ENCODE measurements at places on chromosomes 13 and 19.

DNA sequence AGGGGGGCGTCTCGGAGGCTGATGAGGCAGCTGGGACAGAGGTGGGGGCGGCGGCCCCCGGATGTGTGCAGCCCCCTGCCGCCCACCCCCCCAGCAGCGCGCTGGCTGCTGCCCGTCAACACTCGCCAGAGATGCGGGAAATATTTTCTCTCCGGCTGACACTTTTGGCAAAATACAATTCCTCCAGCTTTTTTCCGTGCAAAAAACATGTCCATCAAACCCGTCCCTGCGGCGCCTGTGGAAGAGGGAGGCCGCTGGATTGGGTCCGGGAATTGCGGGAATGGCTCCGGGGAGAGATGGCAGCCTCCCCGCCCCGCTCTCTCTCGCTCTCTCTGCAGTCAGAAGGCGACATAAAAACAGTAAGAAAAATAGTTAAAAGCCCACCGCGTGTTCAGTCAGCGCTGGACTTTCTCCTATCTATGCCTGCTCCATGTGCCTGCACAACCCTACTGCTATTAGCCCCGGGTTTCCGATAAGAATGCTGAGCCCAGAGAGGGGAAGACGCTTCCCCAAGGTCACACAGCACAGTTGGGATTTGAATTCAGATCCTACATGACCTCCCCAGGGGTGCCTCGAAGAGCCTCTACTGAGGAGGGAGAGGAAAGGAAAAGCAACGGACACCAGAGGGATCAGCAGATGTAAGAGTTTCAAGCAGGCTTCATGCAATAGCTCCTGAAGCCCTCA is 23.2 kb downstream of the ZNRF4 start:
- no peak for DNase-seq

GRCh38 chr13:44388427-44389059 is 14.9 kb downstream of the SERP2 start:
- DNase-seq, result no peak

DNA sequence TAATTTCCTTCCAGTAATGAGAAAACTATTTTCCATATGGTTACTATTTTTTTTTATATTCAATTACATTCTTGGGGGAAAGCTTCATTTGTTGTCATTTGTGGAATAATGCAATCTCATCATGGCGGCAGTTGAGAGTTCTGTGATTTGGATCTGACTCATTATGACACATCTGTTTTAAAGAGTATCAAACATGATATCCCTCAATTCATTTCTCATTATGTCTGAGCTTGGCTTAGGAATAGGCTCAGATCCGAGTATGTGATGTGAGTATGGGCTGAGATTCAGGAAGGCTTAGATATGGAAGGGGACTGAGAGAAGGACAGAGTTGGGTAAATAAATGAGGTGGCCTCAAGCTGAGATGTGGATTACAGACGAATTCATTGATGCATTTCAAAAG is 64.4 kb downstream of the POSTN start:
- peak; percentile 79 for DNase-seq

DNA sequence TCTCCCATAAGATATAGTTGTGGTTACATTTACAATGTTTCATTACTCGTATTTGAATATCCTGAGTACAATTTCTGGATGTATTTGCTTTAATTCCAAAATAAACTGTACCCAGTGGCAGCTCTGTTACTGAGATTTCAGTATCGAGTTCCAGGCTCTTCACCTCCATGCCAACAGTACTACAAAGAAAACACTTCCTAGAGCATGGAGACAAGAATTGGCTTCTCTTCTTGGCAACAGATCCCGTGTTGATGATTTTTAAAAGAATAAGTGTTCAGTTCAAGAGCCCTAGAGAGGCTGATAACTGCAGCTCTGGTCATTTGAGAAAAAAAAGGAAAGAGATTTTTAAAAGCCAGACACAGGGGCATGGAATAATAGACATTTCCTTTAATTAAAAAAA is 302.8 kb downstream of the EFNB2 start:
- DNase-seq, result no peak

GRCh38 chr19:53877361-53877766 is 4.6 kb upstream of the PRKCG start:
- DNase-seq, result peak; percentile 32

GRCh38 chr13:21287331-21287907 is 111.0 kb downstream of the MRPL57 start:
- no peak for DNase-seq

- DNase-seq, result peak; percentile 51
Measured at GRCh38 chr19:18776288-18776594, 14.9 kb downstream of the COMP start.

DNA sequence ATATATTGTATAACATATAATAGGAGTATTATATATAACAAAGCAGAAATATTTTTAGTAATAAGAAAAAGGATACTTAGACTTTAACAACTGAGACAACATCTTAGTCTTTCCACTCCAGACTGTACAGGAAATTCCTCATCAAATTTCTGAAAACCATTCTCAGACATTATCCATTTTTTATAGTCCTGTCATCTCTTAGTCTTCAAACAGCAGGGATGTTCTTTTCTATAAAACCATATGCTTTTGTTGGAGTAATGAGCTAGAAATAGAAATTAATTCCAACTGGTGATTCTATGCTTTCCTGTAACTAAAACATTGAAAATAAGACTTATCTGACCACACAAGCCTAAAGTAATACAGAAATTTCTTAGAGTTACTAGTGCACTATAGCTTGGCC is 82.2 kb upstream of the CSNK1A1L start:
- DNase-seq, result peak; percentile 72

GRCh38 chr13:49374585-49375290 is 69.1 kb downstream of the CAB39L start:
- peak; percentile 49 for DNase-seq

GRCh38 chr19:51660975-51661600 is 14.5 kb upstream of the SIGLEC14 start:
- DNase-seq, result peak; percentile 73

DNA sequence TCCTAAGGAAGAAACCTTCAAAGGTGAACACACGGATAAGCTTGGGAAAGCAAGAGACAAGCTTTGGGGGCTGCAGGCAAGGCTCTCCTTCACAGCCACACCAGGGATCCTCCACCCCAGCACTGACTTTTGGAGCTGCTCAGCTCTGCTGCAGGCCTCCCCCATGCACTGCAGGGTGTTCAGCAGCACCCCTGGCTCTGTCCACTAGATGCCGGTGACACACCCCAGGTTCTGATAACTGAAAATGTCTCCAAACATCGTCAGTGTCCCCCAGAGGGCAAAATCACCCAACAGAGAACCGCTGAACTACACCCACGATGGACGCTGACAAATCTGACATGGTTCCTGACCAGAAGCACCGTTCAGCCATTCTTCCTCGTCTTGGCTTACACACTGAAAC is 90.5 kb downstream of the STK24 start:
- DNase-seq, result no peak

- peak; percentile 14 for DNase-seq
Measured at GRCh38 chr13:43196750-43197370, 173.5 kb downstream of the DNAJC15 start.

DNA sequence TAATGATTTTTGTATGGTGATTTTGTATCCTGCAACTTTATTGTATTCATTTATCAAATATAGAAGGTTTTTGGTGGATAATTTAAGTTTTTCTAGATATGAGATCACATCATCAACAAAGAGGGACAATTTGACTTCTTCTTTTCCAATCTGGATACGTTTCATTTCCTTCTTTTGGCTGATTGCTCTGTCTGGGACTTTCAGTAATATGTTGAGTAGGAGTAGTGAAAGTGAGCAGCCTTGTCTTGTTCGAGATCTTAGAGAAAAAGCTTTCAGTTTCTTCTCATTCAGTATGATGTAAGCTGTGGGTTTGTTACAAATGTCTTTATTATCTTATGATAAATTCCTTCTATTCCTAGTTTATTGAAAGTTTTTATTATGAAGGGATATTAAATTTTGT is 352.0 kb upstream of the DACH1 start:
- no peak for DNase-seq

GRCh38 chr13:113117335-113117872 is 5.2 kb upstream of the F10 start:
- peak; percentile 9 for DNase-seq

DNA sequence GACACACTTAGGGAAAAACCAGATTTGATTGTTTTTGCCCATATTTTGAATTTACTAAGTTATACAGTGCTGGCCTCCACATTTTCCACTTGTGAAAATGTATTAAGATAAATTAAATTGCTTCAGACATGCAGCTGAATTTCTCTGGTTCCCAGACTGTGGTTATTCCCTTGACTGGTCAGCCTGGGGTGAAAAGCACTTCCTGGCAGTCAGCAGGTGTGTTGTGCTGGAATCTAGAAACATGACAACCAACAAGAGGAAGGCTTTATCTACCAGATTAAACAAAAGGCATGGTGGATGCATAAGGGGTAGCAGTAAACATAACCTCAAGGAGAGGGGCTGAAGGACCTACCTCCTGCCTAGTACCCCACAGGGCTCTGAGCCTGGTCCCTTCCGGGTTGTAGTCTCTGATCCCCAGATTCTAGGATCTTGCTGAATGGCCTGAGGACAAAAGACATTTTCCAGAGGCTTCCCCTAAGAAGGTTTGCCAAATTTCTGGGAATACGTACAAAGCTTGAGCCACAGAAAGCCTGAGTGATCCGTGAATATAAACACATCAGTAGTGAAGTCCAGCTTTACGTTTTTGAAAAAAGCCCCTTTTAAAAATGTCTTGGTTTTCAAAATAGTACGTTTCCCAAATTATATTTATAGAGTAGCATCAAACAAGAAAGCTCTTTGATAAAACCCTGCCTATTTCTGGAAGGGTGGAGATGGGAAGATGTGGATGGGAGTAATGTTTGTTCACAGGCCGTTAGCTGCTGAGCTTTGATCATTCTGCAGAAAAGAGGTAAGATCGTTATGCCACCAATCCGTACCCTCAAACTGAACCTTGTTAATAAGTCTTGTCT is 133.4 kb downstream of the LACC1 start:
- no peak for DNase-seq

DNA sequence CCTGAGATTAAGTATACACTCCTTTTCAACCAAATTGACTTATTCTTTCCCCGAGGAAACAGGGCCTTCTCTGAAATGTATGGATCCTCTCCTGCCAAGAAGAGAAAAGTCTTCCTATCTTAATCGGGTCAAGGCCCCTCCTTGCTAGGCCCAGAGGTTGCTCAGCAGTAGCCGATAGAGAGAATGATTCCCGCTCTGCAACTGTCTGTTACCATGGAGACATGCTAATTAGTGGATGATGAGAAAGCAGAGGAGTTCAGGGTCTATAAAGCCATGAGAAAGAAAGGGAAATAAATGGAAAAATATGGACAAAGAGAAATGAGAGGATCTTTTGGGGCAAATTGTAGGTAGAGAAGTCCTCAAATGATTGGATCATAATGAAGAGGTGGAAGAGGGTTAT is 103.5 kb downstream of the POU4F1 start:
- DNase-seq, result no peak

DNA sequence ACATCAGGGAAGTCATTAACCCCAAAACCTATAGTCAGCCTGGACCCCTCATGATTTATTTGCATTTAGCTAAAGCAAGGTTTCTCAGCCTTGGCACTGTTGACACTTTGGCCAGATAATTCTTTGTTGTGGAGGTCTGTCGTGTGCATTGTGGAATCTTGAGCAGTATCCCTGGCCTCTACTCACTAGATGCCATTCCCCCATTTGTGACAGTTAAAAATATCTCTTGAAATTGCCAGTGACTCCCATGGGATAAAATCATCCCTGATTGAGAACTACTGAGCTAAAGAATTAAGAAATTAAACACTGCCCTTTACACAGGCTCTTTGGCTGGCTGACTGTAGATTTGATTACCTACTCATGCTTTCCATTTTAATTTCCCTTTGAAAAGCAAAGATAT is 102.7 kb downstream of the LMO7 start:
- no peak for DNase-seq

DNA sequence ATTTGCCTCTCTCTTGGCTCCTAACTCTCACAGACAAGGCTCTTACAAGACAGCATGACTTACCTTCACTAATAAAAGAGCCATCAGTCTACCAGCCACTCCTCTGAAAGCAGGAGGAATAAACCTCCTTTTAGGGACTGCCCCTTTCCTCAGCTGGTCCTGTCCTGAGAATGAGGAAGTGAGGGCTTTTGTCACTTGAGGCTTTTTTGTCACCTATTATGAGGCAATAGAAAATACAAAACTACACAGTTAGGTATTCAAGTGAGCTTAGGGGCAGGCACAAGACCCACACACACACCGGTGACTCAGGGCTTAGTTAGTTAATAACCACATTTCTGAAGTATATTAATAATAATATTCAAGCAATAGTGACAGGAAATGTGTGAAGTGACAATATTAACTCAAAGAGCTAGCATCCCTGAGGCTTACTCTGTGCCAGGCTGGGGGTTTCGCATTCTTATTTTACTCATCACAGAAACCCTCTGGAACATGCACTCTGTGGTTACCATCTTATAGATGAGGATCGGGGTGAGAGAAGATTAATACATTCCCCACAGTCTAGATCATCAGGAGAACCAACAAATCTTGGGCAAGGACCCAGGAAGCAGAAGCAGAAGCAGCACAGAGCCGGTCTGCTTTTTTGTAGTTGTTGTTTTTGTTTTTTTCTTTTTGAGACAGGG is 379.9 kb downstream of the LIG4 start:
- DNase-seq, result peak; percentile 65

DNA sequence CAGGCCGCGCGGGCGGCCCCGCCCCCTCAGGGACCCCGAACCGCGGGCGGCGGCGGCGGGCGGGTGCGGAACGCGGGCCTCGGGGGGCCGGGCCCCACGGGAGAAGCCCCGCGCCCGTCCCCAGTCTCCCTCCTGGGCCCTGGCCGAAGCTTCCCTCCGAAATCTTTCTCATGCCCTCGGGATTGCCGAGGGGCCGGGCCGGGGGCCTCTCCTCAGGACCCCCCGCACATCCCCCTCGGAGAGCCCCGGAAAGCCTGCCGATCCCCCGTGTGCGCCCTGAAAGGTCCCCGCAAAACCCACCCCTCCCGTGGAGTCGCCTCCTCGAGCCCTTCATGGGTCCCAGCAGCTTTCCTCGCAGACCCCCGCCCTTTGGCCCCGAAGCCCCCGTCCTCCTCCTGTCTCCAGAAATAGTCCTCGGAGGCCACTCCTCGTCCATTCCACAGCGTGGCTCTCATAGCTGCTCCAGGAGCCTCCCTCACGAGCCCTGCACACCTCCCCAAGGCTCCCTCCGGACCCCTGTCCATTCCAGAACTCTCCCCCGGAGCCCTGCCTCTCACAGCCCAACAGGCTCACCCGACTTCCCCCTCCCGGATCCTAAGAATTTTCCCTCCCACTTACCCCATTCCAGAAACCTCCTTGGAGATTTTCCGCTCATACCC is 555 bp downstream of the SAMD4B start:
- DNase-seq, result no peak

GRCh38 chr13:112639521-112639920 is 50.3 kb upstream of the ATP11A start:
- DNase-seq, result no peak

- no peak for DNase-seq
Measured at GRCh38 chr19:1590641-1591397, 1.8 kb downstream of the MBD3 start.

Data from AG10803 (cell line).